ENCODE measurements at places on chromosomes 3 and 15. TPM values are rescaled to one million over a fixed set of nuclear protein-coding genes. Genes with fewer than 3 reads are reported as not detected.

- no peak for DNase-seq
These were observed 684.4 kb downstream of the GRM7 start for GRCh38 chr3:7545334-7545733.

- no peak for DNase-seq
These were observed 74.8 kb downstream of the NSMCE3 start for GRCh38 chr15:29194866-29195265.

- DNase-seq = peak; percentile 55
These were observed 23.5 kb downstream of the ANP32A start for GRCh38 chr15:68797191-68797590.

GRCh38 chr3:48236531-48236930, 4.4 kb upstream of the ZNF589 start:
- no peak for DNase-seq

GRCh38 chr15:89566181-89566580, 9.1 kb upstream of the TICRR start:
- no peak for DNase-seq

DNA sequence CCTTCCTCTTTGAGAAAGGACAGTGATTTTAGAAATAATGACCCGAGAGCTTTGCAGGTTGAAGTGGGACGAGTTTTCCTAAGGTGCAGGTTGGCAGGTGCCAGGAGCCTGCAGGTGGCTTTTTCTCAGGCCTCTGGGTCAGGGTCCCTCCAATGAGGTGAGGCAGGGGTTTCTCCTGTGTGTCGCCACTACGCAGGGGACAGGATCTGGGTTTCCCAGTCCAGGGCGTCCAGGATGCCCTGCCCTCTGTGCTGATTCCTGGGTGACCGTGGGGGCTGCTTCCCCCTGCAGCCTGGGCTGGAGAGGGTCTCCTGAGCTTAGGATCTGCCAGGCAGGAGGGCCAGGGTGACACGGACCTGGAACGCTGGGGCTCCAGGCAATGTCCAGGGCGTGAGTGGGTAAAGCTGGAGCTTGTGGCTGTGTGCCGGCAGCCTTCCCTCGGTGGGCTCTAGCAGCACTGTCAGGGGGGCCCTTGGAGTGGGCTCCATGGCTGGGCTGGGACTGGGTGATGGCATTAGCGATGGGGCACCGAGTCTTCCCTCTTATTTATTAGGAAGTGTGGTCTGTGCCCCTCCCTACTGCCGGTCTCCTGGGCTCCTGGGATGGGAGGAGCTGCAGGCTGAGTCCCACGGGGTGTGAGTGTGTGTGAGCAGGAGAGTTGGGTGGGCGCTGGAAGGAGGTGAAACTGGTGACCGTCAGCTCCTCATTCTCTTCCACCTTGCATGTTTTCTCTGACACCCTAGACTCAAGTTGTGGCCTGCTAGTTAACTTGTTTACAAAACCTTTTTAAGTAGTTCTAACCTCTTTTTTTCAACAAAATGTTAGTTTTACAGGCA, 1.8 kb downstream of the APBA2 start:
- DNase-seq = no peak

- no peak for DNase-seq
These were observed 16.5 kb upstream of the PLOD2 start for GRCh38 chr3:146177519-146177918.

GRCh38 chr3:172519740-172520139, 3.5 kb downstream of the TNFSF10 start:
- peak; percentile 42 for DNase-seq

DNA sequence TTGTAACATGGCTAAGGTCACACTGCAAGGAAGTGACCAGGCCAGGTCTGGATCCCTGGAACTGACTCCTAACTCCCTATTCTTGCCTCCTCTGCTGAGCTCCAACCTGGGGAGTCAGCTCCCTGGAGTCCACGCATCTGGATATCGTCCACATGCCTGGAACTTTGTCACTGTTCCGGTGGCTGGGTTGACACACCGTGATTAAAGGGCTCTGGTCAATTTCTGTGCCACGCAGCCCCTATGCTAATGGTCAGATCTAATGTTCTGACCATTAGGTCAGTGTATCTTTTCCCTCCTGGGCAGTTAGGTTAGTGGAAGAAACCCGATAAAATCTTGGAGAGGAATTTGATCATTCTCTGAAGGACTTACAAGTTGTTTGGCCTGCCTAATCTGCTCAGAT, 1.6 kb upstream of the TPM1 start:
- no peak for DNase-seq

DNA sequence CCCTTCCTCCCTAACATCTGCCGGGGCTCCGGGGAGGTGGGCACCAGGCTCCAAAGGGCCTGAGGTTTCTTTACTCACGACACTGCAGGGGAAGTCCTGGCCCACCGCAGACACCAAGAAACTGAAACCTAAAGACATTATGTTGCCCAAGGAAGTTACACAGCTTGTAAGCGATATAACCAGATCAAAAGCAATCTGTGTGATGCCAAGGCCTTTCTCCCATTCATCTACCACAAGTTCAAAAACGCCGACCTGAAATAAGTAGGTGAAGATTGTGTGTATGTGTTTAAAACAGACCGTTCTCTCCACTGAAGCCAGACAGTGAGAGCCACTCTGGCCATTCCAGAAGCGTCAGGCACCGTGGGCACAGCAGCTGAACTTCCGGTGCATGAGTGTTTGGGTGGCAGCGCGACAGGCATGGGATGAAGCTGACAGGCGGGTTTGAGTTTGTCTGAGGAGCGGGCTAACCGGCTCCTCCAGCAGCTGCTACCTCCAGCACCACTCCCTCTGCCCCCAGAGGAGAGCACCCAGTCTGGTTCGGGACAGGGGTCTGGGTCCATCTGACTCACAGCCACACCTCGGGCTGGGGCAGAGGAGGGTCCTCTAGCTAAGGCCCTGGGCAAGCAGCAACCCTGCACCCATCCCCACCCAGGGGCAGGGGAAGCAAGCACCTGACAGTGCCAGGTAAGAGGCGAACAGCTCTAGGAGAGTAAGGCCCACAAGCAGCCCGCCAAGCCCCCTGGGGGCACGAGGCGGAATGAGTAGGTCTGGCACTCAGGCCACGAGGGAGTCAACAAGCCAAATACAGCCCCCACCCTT, 1.3 kb downstream of the TNK2 start:
- peak; percentile 84 for DNase-seq

DNA sequence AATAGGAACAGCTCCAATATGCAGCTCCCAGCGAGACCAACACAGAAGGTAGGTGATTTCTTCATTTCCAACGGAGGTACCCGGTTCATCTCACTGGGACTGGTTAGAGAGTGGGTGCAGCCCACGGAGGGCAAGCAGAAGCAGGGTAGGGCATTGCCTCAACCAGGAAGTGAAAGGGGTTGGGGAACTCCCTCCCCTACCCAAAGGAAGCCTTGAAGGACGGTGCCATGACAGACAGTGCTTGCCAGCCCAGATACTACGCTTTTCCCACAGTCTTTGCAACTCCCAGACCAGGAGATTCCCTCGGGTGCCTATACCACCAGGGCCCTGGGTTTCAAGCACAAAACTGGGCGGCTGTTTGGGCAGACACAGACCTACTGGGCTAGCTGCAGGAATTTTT, 576.9 kb upstream of the NECTIN3 start:
- no peak for DNase-seq

SLC7A14 gene
- total RNA-seq = not detected

GABRR3 gene
- total RNA-seq = not detected

ARHGEF26 gene
- total RNA-seq = 0.08 TPM

FBXO22 gene
- total RNA-seq = 41.4 TPM

AQP9 gene
- not detected for total RNA-seq

TMEM212 gene
- total RNA-seq = not detected
